ENCODE measurements at places on chromosomes 1 and 21.

- DNase-seq = no peak
These were observed 27.4 kb downstream of the PHGDH start for GRCh38 chr1:119739150-119739549.

- DNase-seq = no peak
These were observed 91.4 kb upstream of the RAVER2 start for GRCh38 chr1:64653466-64653865.

DNA sequence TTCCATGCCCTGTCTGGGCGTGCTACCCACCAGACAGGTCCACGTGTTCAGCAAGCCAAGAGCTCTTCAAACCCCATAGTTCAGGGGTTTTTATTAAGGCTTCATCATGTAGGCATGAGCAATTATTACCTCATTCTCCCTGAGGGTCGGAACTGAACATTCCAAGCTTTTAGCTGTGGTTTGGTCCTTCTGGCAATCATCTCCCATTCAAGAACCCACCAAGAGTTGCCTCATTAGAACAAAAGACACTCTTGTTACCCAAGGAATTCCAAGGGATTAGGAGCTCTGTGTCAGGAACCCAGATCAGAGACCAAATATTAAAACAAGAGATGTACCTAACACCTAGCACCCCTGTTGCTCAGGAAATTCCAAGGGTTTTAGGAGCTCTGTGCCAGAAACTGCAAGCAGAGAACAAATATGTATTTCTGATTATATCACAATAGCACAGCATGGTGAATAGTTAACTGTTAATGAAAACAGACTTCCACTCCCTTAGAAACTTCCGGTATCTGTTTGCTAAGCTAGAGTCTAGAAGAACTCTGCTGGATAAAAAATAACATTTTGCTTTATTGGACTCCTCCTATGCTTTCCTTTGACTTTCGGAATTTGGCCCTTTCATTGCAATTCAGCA, 201.2 kb upstream of the L1TD1 start:
- DNase-seq = peak; percentile 9

- DNase-seq = no peak
These were observed 862.8 kb downstream of the KCNT2 start for GRCh38 chr1:195745189-195746010.

DNA sequence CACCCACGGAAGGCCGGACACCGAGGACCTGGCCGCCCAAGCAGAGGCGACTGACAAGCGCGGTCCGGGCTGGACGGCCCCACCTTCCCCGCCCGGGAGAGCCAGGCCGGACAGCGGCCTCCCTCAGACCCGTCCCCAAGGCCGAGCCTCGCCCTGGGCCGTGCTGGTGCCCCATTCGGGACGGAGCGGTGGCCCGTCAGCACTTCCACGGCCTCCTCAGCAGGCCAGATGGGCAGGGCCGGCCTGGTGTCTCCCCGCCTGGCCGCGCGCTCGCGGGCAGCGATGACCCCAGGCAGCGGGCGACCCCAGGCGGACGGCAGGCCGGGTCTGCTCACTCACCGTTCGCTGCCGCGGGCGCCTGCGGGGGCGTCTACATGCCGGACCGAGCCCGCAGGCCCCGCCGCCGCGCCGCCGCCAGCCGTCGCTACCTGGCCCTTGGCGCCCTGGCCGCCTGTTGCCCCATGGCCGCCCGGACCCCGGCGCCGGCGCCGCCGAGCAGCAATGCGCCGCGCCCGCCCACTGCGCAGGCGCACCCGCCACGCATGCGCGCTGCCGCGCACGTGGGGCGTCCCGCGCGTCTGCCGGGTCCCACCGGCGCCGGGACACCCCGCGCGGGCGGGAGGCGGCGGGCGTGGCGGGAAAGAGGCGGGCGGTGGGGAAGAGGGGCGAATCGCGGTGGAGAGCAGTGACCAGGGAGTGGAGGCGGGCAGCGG, at the start of gene NADK:
NADK (minus strand) TSS at position 521 of the 713 bp plus-strand sequence. CDS start 13,064 bp downstream, outside the sequence.
- no peak for DNase-seq

DNA sequence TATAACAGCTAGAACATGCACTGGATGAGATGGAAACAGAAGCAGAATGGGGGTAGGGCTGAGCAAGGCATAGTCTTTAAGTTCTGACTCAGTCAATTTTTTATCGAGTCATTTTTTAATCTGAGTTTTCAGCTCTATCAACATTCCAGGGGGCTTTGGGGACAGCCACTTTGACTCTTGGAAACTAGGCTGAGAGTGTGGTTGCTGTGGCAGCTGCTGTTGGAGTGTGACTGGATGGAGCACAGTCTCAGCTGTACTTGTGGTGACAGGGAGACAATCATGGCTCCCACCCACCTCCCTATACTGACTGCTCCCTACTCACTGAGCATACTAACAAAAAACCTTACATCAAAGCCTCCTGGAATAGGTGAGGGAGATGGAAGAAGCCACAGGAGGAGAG, 25.0 kb downstream of the GJA5 start:
- no peak for DNase-seq

- no peak for DNase-seq
These were observed 8.2 kb downstream of the SH2D2A start for GRCh38 chr1:156808186-156809030.

DNA sequence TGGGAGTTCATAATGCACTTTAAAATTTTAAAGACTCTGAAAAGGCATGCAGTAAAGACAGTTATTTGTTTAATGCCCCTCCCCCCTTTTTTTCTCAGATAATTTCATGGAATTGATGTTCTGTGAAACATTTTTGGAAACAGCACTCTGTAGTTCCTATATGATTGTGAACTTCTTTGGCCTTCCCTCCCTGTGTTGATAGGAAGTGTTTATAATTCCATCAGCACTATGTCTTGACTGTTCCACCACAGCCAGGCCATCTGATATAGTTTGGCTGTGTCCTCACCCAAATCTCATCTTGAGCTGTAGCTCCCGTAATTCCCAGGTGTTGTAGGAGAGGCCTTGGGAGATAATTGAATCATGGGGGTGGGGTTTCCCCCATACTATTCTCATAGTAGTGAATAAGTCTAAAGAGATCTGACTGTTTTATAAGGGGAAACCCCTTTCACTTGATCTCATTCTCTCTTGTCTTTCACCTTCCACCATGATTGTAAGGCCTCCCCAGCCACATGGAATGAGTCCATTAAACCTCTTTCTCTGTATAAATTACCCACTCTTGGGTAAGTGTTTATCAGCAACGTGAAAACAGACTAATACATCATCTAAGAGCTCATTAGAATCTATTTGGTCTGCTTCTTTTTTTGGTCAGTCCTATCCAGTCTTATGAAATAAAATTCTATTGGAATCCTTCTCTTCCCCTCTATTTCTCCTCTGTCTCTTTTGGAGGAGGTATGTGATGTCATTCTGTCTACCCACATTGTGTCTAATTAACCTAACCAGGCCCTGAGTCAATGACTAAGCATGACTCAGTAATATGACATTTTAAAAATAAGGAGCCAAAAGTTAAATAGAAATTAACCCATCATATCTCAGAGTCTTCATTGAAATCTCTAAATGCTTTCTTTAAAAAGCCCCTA, 8.9 kb downstream of the CCDC185 start:
- DNase-seq = peak; percentile 92

DNA sequence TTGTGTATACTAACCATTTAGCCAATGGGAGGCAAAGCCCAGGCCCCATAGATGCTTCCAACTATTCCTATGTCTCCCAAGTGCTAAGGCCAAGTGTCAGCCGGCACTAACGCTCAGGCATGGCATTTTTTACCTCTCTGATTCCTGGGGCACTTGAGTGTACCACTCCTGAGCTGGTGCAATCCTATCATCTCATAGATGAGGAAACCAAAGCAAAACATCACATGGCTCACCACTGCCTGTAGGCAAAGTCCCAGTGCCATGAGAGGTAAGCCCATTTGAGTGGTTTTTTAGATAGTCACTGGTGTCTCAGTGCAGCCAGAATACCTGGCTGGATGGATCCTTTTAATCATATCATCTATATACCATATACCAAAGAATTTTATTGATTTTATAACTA, 8.0 kb upstream of the CCN1 start:
- DNase-seq = no peak

GRCh38 chr21:34715985-34716596, 47.3 kb downstream of the CLIC6 start:
- no peak for DNase-seq

GRCh38 chr1:56424744-56425493, 154.4 kb downstream of the PLPP3 start:
- peak; percentile 47 for DNase-seq

DNA sequence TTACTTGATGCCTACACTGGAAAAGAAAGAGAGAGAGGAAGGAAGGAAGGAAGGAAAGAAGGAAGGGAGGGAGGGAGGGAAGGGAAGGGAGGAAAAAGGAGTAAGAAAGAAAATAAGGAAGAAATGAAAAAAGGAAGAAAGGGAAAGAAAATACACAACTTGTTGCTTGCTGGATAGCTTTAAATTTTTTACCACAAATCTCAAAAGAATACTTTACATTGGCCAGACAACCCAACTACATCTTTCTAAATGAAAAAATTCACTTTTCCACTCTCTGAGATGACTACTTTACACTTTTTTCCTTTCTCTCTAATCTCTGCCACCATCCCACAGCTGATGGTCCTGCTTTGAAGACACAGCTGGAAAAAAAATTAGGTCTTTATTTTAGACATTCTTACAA, 228.9 kb upstream of the FAM78B start:
- no peak for DNase-seq

Measured in astrocyte (in vitro differentiated cells and primary cell).